B cell (primary cell): ENCODE measurements at places on chromosomes 1 and 21.

GRCh38 chr1:22749919-22750684, 39.5 kb downstream of the EPHB2 start:
- DNase-seq: no peak
- no peaks in the 10 kb centered on the region for H3K4me1 ChIP-seq
- H3K36me3 ChIP-seq: no peaks in the 10 kb centered on the region
- no peak overlapping the region for H3K27ac ChIP-seq

- H3K4me1 ChIP-seq: no peaks in the 10 kb centered on the region
- H3K27ac ChIP-seq: no peak overlapping the region
- DNase-seq: no peak
- H3K27me3 ChIP-seq: no peaks in the 10 kb centered on the region
- H3K36me3 ChIP-seq: no peaks in the 10 kb centered on the region
These were observed 28.1 kb downstream of the SFPQ start for GRCh38 chr1:35164893-35165292.

- H3K27ac ChIP-seq: no peak overlapping the region
- H3K4me3 ChIP-seq: no peak overlapping the region
- no peaks in the 10 kb centered on the region for H3K4me1 ChIP-seq
- peaks cover 12% of the 10 kb centered on the region for H3K27me3 ChIP-seq
These were observed 6.2 kb downstream of the LRRC52 start for GRCh38 chr1:165549973-165550372.

GRCh38 chr1:232589812-232590743, 39.9 kb downstream of the SIPA1L2 start:
- H3K27ac ChIP-seq: no peak overlapping the region
- H3K4me3 ChIP-seq: no peak overlapping the region
- no peaks in the 10 kb centered on the region for H3K36me3 ChIP-seq
- no peak for DNase-seq
- no peaks in the 10 kb centered on the region for H3K27me3 ChIP-seq
- H3K4me1 ChIP-seq: peaks cover 19% of the 10 kb centered on the region

- no peaks in the 10 kb centered on the region for H3K4me1 ChIP-seq
- H3K27me3 ChIP-seq: no peaks in the 10 kb centered on the region
- H3K36me3 ChIP-seq: no peaks in the 10 kb centered on the region
- no peak overlapping the region for H3K4me3 ChIP-seq
- no peak overlapping the region for H3K27ac ChIP-seq
- no peak for DNase-seq
These were observed 118.7 kb upstream of the ZBTB40 start for GRCh38 chr1:22332795-22333499.

GRCh38 chr1:40450495-40451237, 390 bp downstream of the ZFP69B start:
- DNase-seq: peak; percentile 52
- peak overlapping the region; percentile 60 for H3K27ac ChIP-seq
- peak overlapping the region; percentile 77 for H3K4me3 ChIP-seq
- H3K27me3 ChIP-seq: no peaks in the 10 kb centered on the region
- peaks cover 14% of the 10 kb centered on the region for H3K4me1 ChIP-seq

DNA sequence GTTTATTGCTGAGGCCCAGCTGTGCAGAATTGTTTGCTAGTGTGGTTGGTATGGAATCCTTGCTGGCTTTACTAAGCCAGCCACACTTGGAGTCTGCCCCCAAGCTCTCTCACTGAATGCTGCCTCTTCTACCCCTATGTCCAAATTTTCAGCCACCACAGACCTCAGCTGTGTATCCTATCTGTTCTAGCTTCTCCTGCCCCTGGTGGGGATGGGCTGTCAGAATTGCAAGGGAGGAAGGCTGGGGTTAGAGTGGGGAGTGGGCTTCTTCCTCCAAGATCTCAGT, 4.4 kb downstream of the NHLH1 start:
- peaks cover 18% of the 10 kb centered on the region for H3K4me1 ChIP-seq
- no peaks in the 10 kb centered on the region for H3K27me3 ChIP-seq
- no peak for DNase-seq

DNA sequence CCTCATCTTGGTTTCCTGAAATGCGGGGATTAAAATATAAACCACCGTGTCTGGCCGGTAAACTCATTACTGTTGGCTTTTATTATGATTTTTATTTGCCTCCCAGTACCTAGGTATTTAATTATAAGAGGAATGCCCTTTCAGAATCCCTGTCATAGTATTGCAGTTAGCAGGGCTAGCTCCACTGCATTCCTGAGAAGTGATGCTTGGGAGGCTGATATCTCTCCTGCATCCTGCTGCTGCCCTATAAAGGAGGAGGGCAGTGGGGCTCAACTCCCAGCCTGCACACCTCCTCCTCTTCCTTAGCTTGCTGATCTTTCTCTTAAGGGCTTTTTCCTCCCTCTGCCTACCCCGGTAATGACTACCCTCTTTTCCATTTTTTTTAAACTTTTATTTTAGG, 19.9 kb upstream of the DISC1 start:
- H3K36me3 ChIP-seq: no peaks in the 10 kb centered on the region
- no peak for DNase-seq
- H3K27ac ChIP-seq: no peak overlapping the region
- H3K4me1 ChIP-seq: peaks cover 25% of the 10 kb centered on the region
- H3K4me3 ChIP-seq: no peak overlapping the region
- H3K27me3 ChIP-seq: no peaks in the 10 kb centered on the region

GRCh38 chr1:176669782-176670181, 206.8 kb downstream of the PAPPA2 start:
- no peaks in the 10 kb centered on the region for H3K27me3 ChIP-seq
- H3K27ac ChIP-seq: no peak overlapping the region
- H3K4me1 ChIP-seq: no peaks in the 10 kb centered on the region
- no peak for DNase-seq
- H3K4me3 ChIP-seq: no peak overlapping the region
